ENCODE measurements at places on chromosomes 13 and 19. TPM values are rescaled to one million over a fixed set of nuclear protein-coding genes. Genes with fewer than 3 reads are reported as not detected.
A peak's percentile ranks its signal among the peaks of the same experiment; 100 is the strongest.

GRCh38 chr13:91702411-91702810 is 304.0 kb downstream of the GPC5 start:
- no peak overlapping the region for H3K4me3 ChIP-seq
- DNase-seq: no peak
- H3K4me1 ChIP-seq: no peaks in the 10 kb centered on the region
- H3K27me3 ChIP-seq: no peaks in the 10 kb centered on the region

- peaks cover 14% of the 10 kb centered on the region for H3K36me3 ChIP-seq
- H3K27ac ChIP-seq: peak overlapping the region; percentile 10
- DNase-seq: no peak
- H3K4me3 ChIP-seq: peak overlapping the region; percentile 67
- H3K27me3 ChIP-seq: peaks cover 9% of the 10 kb centered on the region
- H3K4me1 ChIP-seq: peaks cover 60% of the 10 kb centered on the region
Observed at GRCh38 chr19:343451-343931, 1.1 kb downstream of the MIER2 start.

The ING1 gene
- 14.6 TPM for total RNA-seq

- H3K27me3 ChIP-seq: no peaks in the 10 kb centered on the region
- no peak overlapping the region for H3K27ac ChIP-seq
- H3K36me3 ChIP-seq: peaks cover under 1% of the 10 kb centered on the region
- DNase-seq: no peak
- H3K4me1 ChIP-seq: peaks cover 11% of the 10 kb centered on the region
Observed at GRCh38 chr19:19171821-19172532, 1.9 kb upstream of the MEF2B start.

The OR7C1 gene
- total RNA-seq: not detected

DNA sequence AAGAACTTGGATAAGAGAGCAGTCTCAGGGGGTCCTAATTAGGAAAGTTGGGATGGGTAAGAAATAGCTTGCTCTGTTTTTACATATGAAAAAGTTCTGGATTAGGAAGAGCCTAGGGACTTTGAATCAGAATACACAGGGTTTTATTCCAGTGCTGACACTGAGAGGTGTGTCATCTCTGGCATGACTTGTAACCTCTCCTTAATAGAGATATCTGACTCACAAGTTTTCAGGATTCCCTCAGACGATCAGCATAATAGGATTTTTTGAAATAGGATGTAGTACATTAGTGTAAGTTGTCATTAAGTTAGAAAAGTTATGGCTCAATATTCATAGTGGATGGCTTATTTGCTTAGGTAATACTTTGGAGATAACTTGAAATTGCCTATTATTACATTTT is 555.2 kb upstream of the MIR17HG start:
- no peak for DNase-seq
- H3K4me1 ChIP-seq: no peaks in the 10 kb centered on the region
- H3K27me3 ChIP-seq: no peaks in the 10 kb centered on the region
- no peak overlapping the region for H3K4me3 ChIP-seq
- no peak overlapping the region for H3K27ac ChIP-seq

The CBLC gene
- total RNA-seq: not detected

The SHD gene
- total RNA-seq: not detected

DNA sequence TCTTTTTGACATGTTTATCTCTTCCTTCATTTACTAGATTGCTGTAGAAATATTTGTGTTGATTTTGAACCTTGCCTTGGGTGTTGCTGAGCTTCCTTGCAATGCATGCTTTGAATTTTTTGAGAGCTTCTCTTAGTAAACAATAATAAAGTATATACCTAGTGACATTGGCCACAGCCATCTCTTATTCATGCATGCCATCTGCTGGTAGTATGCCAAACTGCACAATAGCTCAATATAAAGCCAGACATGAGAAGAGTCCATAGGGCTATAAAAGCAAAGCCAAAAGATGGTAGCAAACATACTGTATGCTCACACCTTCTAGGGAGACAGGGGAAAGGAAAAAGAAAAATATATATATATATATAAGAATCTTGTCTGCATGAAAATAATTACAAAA is 18.9 kb upstream of the ZSCAN5A start:
- H3K27ac ChIP-seq: no peak overlapping the region
- peak; percentile 66 for DNase-seq
- no peaks in the 10 kb centered on the region for H3K27me3 ChIP-seq
- no peak overlapping the region for H3K4me3 ChIP-seq
- H3K4me1 ChIP-seq: no peaks in the 10 kb centered on the region
- H3K36me3 ChIP-seq: no peaks in the 10 kb centered on the region

DNA sequence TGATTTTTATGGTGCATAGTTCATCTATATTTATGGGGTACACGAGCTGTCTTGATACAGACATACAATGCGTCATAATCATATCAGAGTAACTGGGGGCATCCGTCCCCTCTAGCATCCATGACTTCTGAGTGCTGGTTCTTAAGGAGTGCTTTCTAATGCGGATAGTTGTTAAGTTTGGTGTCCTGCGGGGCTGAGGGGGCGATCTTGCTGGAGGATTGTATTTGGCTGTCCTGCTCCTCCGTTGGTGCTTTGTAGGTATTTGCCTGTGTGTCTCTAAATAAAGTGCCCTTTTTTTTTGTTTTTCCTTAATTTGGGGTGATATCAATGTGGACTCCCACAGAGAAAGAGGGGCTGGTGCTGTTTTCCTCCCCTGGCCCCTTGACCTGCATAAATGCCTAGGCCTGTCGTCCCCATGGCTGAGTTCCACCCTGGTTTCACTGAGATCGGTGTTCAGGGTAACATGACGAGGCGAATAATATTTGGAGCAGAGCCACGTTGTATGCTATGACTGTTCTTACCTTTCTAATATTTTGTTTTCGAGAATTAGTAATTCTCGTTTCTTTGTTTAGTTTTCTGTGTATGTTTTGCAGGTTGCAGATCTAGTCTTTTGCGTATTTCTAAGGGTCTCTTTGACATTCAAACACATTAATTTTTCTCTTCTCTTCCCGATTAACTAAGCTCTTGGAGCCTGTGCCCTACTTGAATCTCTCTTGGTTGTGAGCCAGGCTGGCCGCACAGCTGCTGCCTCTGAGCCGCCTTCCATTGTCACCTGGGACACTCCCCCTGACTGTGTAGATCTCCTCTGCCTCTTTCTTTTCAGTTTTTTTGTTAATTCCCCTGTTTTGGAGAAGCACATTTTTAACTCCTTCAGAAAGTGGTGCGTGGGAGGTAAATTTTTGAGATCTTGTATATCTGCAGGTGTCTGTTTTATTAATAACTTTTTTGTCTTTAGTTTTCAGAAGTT is 100.3 kb downstream of the ARHGEF7 start:
- H3K27ac ChIP-seq: no peak overlapping the region
- peaks cover 6% of the 10 kb centered on the region for H3K36me3 ChIP-seq
- no peak overlapping the region for H3K4me3 ChIP-seq
- H3K27me3 ChIP-seq: no peaks in the 10 kb centered on the region
- peaks cover 35% of the 10 kb centered on the region for H3K4me1 ChIP-seq

The MIR17HG gene
- total RNA-seq: 12.9 TPM

GRCh38 chr13:111936267-111936925 is 130.6 kb upstream of the SOX1 start:
- no peak for DNase-seq
- H3K27ac ChIP-seq: no peak overlapping the region
- no peak overlapping the region for H3K4me3 ChIP-seq
- H3K27me3 ChIP-seq: peaks cover 15% of the 10 kb centered on the region
- no peaks in the 10 kb centered on the region for H3K36me3 ChIP-seq

- no peak overlapping the region for H3K27ac ChIP-seq
Observed at GRCh38 chr13:49563516-49563915, 21.8 kb downstream of the RCBTB1 start.

DNA sequence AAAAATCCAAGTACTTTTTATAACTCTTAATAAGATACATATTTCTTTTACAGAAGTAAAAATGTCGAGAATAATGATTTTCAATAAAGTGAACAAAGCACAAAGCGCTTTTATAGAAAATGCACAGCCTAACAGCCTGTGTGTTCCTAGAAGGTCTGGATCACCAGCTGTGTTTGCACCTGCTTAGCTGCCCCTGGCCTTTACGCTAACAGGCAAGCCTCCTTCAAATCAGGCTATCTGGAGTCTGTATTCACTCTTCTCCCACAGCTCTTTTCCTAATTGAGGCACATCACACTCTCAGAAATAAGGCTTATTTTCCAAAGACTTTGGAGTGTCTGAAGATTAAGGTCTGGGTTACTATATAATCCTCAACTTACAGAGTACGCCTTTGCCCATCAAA is 183.1 kb downstream of the LHFPL6 start:
- no peak for DNase-seq
- H3K4me1 ChIP-seq: no peaks in the 10 kb centered on the region
- no peak overlapping the region for H3K4me3 ChIP-seq

GRCh38 chr19:19475849-19476828 is 39.2 kb downstream of the TSSK6 start:
- peaks cover 76% of the 10 kb centered on the region for H3K4me1 ChIP-seq
- no peak overlapping the region for H3K27ac ChIP-seq
- H3K27me3 ChIP-seq: no peaks in the 10 kb centered on the region
- no peak overlapping the region for H3K4me3 ChIP-seq
- peaks cover 9% of the 10 kb centered on the region for H3K36me3 ChIP-seq
- no peak for DNase-seq

- no peaks in the 10 kb centered on the region for H3K27me3 ChIP-seq
- H3K36me3 ChIP-seq: peaks cover 3% of the 10 kb centered on the region
- no peak overlapping the region for H3K4me3 ChIP-seq
- no peak overlapping the region for H3K27ac ChIP-seq
- DNase-seq: no peak
- H3K4me1 ChIP-seq: peaks cover 15% of the 10 kb centered on the region
Observed at GRCh38 chr19:1481224-1481892, 2.3 kb upstream of the C19orf25 start.

DNA sequence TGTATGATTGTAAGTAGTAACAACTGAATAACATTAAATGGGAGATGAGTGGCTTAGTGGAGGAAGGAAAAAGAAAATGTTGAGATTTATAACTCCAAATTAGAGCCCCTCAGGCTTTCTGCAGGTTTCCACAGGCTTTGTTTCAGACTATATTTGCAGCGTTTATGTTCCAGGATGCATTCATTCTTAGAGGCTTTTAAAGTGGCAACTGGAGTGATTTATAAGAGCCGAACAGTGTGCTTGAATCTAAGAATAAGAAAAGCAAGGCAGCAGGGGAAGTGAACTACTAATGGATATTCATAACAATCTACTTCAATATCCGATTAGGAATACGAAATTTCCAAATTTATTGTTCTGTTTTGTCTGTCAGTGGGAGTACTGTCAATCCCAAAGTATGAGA is 91.0 kb downstream of the UFM1 start:
- no peak for DNase-seq
- no peaks in the 10 kb centered on the region for H3K4me1 ChIP-seq
- peaks cover 6% of the 10 kb centered on the region for H3K27me3 ChIP-seq
- no peak overlapping the region for H3K4me3 ChIP-seq
- H3K36me3 ChIP-seq: no peaks in the 10 kb centered on the region

GRCh38 chr13:105972306-105972721 is 563.1 kb downstream of the EFNB2 start:
- no peaks in the 10 kb centered on the region for H3K4me1 ChIP-seq
- no peak overlapping the region for H3K4me3 ChIP-seq
- DNase-seq: no peak

- H3K36me3 ChIP-seq: peaks cover 36% of the 10 kb centered on the region
- no peaks in the 10 kb centered on the region for H3K27me3 ChIP-seq
- no peak overlapping the region for H3K4me3 ChIP-seq
- DNase-seq: no peak
- no peak overlapping the region for H3K27ac ChIP-seq
Observed at GRCh38 chr19:4414144-4414799, 11.8 kb downstream of the CHAF1A start.

DNA sequence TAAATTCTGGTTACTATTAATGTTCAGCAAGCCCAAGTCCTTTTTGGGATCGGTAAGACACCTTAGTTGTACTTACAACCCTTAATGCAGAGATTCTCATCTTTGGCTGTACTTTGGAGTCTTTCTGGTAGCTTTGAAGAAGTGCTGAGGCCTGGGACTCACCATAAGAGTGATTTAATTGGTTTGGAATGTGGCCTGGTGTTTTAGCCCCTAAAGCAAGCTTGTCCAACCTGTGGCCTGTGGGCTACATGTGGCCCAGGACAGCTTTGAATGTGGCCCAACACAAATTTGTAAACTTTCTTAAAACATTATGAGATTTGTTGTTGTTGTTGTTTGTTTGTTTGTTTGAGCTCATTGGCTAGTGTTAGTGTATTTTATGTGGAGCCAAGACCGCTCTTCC is 215.3 kb downstream of the ZIC5 start:
- no peaks in the 10 kb centered on the region for H3K4me1 ChIP-seq
- H3K36me3 ChIP-seq: peaks cover under 1% of the 10 kb centered on the region
- H3K4me3 ChIP-seq: no peak overlapping the region
- H3K27ac ChIP-seq: no peak overlapping the region
- no peak for DNase-seq

GRCh38 chr13:102724923-102725322 is 30.1 kb upstream of the METTL21C start:
- peak; percentile 9 for DNase-seq
- no peak overlapping the region for H3K27ac ChIP-seq
- H3K36me3 ChIP-seq: no peaks in the 10 kb centered on the region
- H3K27me3 ChIP-seq: peaks cover 4% of the 10 kb centered on the region
- H3K4me3 ChIP-seq: no peak overlapping the region

DNA sequence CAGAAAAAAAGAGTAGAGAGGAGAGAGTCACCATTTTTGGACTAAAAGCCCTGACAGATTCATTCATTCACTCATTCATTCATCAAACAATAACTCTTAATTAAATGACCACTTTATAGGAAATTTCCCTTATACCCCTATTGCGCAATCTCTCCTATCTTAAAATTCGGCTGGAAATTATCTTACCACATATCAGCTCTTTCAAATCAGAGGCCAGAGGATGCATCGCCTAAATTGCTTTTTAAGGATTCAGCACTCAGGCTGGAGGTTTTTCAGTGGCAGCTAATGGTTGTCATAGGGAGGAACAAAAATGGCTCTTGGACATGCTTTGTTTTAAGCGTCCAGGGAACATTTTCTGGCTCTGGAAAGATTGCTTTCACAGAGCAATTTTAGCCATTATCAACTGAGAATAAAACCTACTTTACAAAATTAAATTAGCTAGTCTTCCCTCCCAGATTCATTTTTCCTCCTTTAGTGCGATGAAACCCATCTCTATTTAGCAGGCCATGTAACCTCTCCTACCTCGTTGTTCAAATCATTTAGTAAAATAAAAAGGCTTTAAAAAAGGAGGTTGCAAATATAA is 115.2 kb downstream of the OLFM4 start:
- peaks cover 2% of the 10 kb centered on the region for H3K27me3 ChIP-seq
- no peak for DNase-seq
- H3K4me3 ChIP-seq: no peak overlapping the region
- no peak overlapping the region for H3K27ac ChIP-seq
- no peaks in the 10 kb centered on the region for H3K4me1 ChIP-seq
- H3K36me3 ChIP-seq: no peaks in the 10 kb centered on the region

DNA sequence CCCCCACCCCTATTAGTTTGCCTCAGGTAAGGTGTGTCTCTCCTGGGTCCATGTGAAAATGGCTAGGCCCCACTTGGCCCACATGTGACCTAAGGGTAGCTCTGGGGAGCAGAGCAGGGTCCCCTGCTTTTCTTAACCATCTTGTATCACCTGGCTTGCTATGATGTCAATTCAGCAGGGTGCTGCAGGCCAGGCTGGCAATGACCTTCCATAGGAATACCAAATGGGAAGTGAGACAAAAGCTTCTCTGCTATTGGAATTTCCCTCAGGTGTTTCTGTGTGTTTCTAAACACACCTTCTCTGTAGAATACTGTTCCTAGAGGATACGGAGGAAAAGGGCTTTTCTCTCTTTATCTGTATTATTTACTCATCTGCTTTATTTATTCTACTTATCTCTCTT is 35.7 kb upstream of the DACH1 start:
- no peaks in the 10 kb centered on the region for H3K27me3 ChIP-seq
- H3K36me3 ChIP-seq: no peaks in the 10 kb centered on the region
- H3K4me3 ChIP-seq: no peak overlapping the region
- no peak for DNase-seq
- no peak overlapping the region for H3K27ac ChIP-seq
